ENCODE measurements at places on chromosomes 12 and 14.
A peak's percentile ranks its signal among the peaks of the same experiment; 100 is the strongest.

- DNase-seq = no peak
These were observed 745.5 kb downstream of the TMTC2 start for GRCh38 chr12:83432176-83432719.

- DNase-seq = no peak
These were observed 207.2 kb downstream of the SLC5A8 start for GRCh38 chr12:101002696-101003419.

GRCh38 chr12:4720637-4720995, 416 bp downstream of the GALNT8 start:
- no peak for DNase-seq

GRCh38 chr12:6434205-6435140, 10.3 kb upstream of the CD27 start:
- peak; percentile 49 for DNase-seq

GRCh38 chr12:22729957-22730443, 105.0 kb downstream of the ETNK1 start:
- DNase-seq = no peak
